ENCODE measurements at places on chromosomes 16 and 17. TPM values are rescaled to one million over a fixed set of nuclear protein-coding genes. Genes with fewer than 3 reads are reported as not detected.

KRTAP9-2 gene
- total RNA-seq = not detected

NUPR1 gene
- total RNA-seq = 18.9 TPM

CD300LF gene
- not detected for total RNA-seq

TAOK2 gene
- 41.3 TPM for total RNA-seq

COG7 gene
- 15.5 TPM for total RNA-seq

SCN4A gene
- 0.16 TPM for total RNA-seq

SRCIN1 gene
- total RNA-seq = not detected

CCL1 gene
- total RNA-seq = not detected

SGCA gene
- total RNA-seq = 0.47 TPM

KRT26 gene
- total RNA-seq = not detected

TMC6 gene
- 0.47 TPM for total RNA-seq

ADGRG1 gene
- 1.7 TPM for total RNA-seq

TRAF4 gene
- 23.8 TPM for total RNA-seq

ACSM3 gene
- 0.69 TPM for total RNA-seq

MYOCD gene
- total RNA-seq = 0.32 TPM

MFAP4 gene
- 47.1 TPM for total RNA-seq

DRC7 gene
- 0.32 TPM for total RNA-seq

CACNG3 gene
- not detected for total RNA-seq

CCL11 gene
- total RNA-seq = 0.52 TPM

KIF22 gene
- 14.3 TPM for total RNA-seq

MIF4GD gene
- total RNA-seq = 3.3 TPM

GPR142 gene
- total RNA-seq = not detected

LRRC36 gene
- not detected for total RNA-seq

NPB gene
- total RNA-seq = 0.63 TPM

MT1A gene
- not detected for total RNA-seq

KCNG4 gene
- not detected for total RNA-seq

PRSS21 gene
- total RNA-seq = not detected

LCMT1 gene
- 36.7 TPM for total RNA-seq

NSF gene
- total RNA-seq = 41.5 TPM

ZKSCAN2 gene
- total RNA-seq = 2.5 TPM

CHD9NB gene
- 5.5 TPM for total RNA-seq

SETD6 gene
- total RNA-seq = 9.5 TPM

UTS2R gene
- total RNA-seq = not detected

TMEM238L gene
- not detected for total RNA-seq

YPEL2 gene
- 8.5 TPM for total RNA-seq

PTGES3L gene
- not detected for total RNA-seq

KRTAP16-1 gene
- total RNA-seq = not detected

GAS7 gene
- 4.9 TPM for total RNA-seq
